ENCODE measurements at places on chromosomes 7 and 10.

GRCh38 chr10:69742928-69743602, 58.6 kb upstream of the COL13A1 start:
- DNase-seq: peak; percentile 34

DNA sequence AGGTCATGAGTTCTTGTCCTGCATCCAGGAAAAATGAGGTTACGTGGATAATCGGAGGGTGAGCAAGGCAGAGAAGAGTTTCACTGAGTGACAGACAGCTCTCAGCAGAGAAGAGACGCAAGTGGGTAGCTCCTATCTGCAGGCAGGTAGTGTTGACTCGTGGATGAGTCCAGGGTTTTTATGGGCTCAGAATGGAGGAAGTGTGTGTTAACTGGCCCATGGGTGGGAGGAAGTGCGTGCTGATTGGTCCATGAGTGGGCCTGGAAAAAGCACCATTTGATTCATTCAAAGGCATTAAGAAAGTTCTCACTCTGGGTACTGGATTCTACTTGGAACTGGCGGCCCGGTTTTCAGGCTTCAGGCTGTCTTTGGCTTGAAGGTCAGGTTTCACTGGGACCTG, 4.8 kb upstream of the DMTF1 start:
- DNase-seq: no peak

DNA sequence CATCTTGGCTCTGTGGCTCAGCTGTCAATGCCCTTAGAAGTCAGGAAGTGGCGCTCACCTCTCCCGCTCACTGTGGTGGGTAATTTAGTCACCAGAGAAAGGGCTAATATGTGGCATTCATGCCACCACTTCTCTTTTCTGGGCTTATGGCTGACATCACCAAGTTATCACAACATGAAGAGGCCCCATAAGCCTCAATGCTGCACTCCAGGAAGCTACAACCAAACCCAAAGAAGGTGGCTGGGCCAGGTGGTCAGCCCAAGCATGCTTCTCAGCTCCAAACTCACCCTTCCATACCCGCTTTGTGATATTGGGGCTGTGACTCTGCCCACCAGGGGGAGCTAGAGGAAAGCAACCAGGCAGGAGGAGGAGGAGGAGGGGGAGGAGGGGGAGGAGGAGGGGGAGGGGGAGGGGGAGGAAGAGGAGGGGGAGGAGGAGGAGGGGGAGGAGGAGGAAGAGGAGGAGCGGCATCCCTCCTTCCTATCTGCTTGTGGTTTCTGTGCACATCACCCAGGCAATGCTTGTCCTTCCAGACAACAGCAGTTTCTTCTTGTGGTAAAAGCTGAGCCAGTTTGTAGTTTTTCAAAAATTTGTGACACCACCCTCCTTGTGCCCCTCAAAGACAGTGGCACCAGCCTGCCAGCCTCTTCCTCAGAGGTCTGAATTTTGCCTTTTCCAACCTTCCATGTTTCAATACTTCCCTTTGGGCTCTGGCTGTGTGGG, 42.1 kb downstream of the CYP26A1 start:
- DNase-seq: peak; percentile 49

- no peak for DNase-seq
These were observed 7.7 kb downstream of the CHAT start for GRCh38 chr10:49621561-49621960.

GRCh38 chr7:119270045-119270464, 1002.9 kb upstream of the KCND2 start:
- DNase-seq: peak; percentile 89

GRCh38 chr10:103127241-103127640, 65.8 kb downstream of the NT5C2 start:
- peak; percentile 70 for DNase-seq

DNA sequence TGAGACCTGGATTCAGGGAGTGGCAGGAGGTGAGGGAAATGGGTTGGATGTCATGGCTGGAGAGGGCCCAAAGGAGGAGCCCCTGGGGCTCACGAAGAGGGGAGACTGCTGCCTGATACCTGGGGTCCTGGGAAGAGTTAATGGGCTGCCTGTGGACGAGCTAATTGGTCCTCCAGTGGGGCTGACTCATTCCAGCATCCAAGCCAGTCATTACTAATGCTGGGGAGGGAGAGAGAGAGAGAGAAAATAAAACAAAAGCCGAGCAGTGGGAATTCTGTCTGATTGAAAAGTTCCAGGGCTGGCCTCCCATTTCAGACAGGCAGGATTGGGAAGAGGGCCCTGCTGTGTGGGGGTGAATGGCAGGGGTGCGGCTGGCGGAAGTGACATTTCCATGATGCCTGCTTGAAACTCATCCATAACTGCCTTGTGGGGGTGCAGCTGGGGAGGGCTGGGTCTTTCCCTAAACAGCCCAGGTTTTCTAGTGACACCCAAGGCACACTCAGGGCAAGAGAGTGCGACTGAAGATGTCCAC, 297.8 kb downstream of the RPS24 start:
- peak; percentile 17 for DNase-seq

DNA sequence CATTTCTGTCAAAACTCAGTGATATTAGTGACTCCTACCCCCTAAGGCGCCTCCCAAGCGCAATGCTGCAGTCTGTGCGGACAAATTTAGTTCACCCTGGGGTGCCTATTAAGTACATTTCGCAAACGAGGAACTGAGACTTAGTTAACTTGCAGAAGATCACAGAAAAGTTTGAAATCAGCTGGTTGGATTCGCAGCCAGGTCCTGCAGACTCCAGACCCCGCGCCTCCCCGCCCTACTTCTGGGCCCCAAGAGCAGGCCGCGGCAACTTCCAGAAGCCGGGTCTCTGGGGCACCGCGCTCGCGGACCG, 588 bp downstream of the CYREN start:
- DNase-seq: no peak

DNA sequence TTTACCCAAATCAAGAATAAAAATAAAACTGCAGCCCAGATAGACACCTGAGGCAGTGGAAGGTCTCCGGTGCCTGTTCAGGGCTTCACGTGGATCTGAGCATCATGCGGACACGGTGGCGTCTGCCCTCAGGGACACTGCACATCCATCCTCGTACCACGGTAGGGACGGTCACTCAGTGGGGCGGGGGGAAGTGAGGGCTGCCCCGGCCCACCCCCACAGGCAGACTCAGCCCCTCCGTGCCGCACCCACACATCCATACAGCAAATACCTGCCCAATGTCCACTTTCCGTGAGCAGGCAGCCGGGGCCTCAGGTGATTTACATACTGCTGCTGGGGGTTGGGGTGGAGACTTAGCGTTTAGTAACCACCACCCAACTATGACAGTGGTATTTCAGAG, 207.8 kb downstream of the DIP2C start:
- DNase-seq: no peak

DNA sequence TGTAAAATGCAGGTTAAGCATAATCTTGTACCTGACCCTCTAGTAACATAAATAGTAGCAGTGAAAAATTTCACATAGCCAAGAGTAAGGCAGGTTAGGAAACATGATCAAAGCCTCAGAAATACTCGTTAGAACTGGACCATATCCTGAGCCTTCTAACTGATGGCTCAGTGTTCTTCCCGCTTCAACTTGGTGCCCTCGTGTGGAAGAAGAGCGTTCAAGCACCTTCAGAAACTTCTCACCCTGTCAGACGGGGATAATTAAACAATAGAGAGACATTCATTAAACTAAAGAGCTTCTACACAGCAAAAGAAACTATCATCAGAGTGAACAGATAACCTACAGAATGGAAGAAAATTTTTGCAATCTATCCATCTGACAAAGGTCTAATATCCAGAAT, 124.5 kb downstream of the MYOF start:
- DNase-seq: peak; percentile 52

DNA sequence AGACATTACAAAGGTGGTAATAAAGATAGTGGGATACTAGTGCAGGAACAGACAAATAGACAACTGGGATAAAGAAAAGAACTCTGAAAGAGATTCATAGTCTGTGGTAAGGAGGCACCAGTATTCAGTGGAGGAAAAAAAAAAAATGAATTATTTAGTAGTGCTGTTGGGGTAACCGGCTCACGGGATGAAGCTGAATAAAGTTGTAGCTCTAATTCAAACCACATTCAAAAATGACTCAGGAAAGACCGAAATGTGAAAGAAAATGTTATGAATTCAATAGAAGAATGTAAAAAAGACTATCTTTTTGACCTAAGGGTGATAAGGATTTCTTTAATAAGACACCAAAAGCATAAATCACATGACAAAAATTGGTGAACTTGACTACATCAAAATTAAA, 83.1 kb upstream of the HABP2 start:
- no peak for DNase-seq

GRCh38 chr7:142231716-142232115, 26.1 kb downstream of the PRSS58 start:
- no peak for DNase-seq

GRCh38 chr7:73831834-73832651, 1.2 kb downstream of the CLDN4 start:
- DNase-seq: no peak

DNA sequence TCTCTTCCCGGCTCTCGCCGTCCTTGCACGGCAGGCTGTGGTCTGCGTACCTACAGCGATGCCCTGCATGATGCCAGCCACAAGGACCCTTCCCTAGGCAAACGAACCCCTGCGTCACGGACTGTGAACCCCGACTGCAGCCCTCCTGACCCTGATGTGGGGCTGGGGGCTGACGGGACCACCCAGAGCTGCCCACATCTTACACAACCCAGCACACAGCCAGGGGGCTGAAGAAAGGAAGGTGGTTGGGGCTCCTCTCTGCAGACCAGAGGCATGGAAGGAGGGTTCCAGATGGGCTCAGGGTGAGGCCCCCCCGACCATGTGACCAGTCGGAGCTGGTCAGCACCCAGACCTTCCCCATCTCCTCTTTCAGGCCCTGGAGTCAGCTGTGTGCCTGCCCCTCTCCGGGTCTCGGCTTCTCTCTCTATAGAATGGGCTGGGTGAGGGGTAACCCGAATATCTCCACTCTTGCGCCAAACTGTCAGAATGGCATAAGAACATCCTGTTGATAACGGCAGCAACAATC, 41.4 kb downstream of the EBF3 start:
- no peak for DNase-seq

DNA sequence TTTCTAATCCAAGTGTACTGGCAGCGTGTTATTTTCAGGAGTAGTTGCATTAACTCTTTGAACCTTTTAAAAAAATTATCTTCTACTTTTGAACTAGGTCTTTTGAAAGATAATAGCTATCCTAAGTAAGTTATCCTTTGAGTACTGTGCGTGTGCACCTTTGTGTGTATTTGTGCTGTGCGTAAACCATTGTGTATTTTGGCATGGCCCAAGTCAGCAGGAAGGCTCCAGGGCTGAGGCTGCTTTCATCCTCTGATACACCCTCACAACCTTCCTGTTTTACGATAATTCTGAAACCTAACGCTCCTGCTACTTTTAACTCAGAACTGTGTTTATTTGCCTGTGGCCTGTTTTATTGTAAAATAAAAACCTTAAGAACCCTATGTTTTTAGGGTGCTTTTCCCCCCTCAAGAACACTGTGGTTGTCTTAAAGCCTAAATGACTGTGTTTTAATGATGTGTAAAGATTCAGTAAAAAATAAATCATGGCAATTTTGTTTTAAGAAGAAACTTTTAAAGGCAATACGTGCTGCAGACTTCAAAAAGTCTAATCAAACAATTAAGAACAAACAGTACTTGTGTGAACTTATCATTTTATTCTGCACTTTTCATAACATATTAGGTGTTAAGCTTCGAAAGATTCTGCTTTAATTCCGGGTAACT, 57.5 kb downstream of the HDAC9 start:
- DNase-seq: no peak

All from adipocyte (in vitro differentiated cells).